Daoy (cell line): ENCODE measurements at places on chromosomes 6 and 20. TPM values are rescaled to one million over a fixed set of nuclear protein-coding genes. Genes with fewer than 3 reads are reported as not detected.

The RFX6 gene
- not detected in 2 replicates for total RNA-seq

The TLDC2 gene
- not detected in 2 replicates for total RNA-seq

The RGS17 gene
- 8.3 and 8.7 TPM in 2 replicates for total RNA-seq

The CCM2L gene
- total RNA-seq = 1.0 and 2.1 TPM in 2 replicates

The ADGRG6 gene
- total RNA-seq = 2.2 and 15.3 TPM in 2 replicates

The WFDC5 gene
- not detected in 2 replicates for total RNA-seq

The ACTL10 gene
- total RNA-seq = 0.06 and 0.18 TPM in 2 replicates

The EBF4 gene
- total RNA-seq = 0.12 and 0.40 TPM in 2 replicates

The FRMD1 gene
- 0.03 TPM in 1 of 2 replicates, not detected in the other for total RNA-seq

The LY86 gene
- not detected in 2 replicates for total RNA-seq
